Mesenteric fat pad (tissue), 1 donor: ENCODE measurements at places on chromosomes 6 and 20.

GRCh38 chr6:4967301-4968030, 36.4 kb downstream of the RPP40 start:
- DNase-seq: peak; percentile 22

DNA sequence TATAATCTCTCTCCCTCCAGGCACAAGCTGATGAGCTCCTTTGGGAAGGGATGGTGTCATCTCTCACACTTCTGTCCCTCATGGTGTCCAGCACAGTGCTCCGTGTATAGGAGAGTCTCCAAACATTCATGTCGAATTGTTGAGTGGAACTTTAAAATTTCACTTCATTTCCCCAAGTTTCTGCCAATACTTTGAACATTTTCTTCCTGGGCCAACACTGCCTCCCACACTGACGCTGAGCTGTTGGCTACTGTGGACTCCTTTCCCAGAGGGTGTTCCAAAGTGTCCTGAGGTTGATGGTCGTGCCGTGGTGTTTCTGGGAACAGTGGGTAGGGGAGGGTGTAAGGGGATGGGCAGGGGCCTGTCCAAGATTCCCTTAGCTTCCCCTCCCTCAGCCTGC, 122.7 kb downstream of the TIAM2 start:
- no peak for DNase-seq

DNA sequence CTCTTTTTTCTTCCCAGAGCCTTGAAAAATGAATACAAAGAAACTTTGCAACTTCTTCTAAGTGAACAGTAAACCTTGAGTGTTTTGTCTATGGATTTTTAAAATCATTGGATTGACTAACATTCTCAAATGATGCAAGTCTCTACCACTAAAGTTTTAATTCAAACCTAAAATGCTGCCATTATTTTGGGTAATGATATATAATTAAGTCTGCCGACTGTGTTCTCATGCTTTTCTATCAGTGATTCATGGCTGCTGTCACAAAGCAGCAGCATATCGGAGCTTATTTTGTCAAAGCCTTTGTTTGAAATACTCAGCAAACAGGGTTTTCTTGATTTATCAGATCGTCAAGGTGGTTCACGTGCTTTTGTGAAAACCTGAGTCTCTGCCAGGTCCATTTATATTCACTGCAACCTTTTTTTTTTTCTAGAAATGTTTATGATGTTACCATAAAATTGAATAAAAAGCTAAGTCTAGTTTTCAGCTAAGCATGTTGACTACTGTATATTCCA, 96.3 kb downstream of the GJA1 start:
- DNase-seq: no peak

- DNase-seq: no peak
These were observed 75.9 kb upstream of the EYA4 start for GRCh38 chr6:133165235-133165634.

DNA sequence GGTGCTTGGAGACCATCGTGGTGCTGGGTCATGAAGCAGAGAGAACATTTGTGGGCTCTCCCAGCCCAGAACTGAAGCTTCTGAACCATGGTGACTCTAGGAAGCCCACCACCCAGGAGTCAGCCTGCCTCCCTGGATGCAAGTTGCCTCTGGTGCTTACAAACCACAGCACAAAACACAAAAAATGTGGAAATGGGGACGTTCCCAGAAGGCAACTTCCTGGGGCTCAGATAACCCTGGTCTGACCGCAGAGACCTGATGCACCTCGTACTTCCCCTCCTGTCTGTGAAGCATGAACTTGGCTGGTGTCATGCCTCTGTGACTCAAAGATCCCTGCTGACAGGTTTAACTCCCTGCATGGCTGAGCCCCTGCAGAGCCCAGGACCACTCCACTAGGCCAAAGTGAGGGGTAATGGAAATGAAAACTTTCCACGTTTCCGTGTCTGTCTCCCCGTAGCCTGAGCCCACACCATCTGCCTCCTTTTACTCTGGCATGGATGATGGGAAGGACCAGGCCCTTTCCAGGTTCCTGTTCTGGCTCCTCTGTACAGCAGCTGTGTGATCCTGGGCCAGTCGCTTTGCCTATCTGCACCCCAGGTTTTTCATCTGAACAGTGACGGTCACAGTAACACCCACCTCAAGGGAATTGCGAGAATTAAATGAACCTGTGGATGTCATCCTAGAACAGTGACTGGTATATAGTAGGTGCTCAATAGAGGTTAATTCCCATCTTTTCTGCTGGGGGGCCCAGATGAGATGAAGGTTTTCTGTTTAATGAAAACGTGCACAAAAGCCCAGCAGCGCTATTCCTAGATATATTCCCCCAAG, 57.7 kb downstream of the PPP1R16B start:
- DNase-seq: no peak

GRCh38 chr6:46380152-46380807, 111.0 kb downstream of the RCAN2 start:
- no peak for DNase-seq

DNA sequence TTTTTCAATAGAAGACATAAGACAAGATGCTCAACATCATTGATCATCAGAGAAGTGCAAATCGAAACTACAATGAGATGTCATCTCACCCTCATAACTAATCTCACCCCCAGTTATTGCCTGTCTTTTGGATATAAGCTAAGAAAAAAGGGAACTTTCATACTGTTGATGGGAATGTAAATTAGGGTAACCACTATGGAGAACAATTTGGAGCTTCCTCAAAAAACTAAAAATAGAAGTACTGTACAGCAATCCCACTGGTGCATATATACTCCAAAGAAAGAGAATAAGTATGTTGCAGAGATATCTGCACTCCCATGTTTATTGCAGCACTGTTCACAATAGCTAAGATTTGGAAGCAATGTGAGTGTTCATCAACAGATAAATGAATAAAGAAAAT, 26.4 kb upstream of the PHF3 start:
- DNase-seq: no peak

DNA sequence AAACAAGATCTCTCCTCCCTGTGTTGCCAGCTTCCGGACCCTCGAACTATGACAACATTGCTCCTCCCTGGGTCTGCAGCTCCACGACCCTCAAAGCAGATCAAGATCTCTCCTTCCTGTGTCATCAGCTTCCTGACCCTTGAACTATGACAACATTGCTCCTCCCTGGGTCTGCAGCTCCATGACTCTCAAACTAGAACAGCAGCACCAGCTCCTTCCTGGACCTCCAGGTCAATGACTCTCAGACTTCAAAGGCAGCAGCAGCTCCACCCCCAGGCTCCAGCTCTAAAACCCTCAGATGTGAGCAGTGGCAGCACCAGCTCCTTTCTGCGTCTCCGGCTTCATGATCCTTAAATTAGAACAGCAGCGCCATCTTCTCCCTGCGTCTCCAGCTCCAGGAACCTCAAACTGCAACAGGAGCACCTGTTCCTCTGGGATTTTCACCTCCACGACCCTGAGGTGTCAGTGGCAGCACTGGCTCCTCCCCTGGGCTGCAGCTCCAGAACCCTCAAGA, 341.0 kb upstream of the SULF2 start:
- DNase-seq: no peak

DNA sequence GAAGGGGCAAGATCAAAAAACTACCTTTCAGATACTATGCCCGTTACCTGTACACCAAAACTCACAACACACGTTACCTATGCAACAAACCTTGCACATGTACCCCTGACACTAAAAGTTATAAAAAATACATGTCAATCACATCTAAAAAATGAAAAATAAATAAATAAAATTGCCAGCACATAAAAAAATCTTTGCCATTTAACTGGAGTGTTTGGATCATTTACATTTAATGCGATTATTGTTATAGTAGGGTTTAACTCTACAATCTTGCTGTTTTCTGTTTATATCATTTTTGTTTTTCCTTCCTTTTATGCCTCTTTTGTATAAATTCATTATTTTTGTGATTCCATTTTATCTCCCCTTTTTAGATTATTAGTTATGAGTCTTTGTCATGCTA, 106.3 kb downstream of the RFX6 start:
- DNase-seq: no peak

DNA sequence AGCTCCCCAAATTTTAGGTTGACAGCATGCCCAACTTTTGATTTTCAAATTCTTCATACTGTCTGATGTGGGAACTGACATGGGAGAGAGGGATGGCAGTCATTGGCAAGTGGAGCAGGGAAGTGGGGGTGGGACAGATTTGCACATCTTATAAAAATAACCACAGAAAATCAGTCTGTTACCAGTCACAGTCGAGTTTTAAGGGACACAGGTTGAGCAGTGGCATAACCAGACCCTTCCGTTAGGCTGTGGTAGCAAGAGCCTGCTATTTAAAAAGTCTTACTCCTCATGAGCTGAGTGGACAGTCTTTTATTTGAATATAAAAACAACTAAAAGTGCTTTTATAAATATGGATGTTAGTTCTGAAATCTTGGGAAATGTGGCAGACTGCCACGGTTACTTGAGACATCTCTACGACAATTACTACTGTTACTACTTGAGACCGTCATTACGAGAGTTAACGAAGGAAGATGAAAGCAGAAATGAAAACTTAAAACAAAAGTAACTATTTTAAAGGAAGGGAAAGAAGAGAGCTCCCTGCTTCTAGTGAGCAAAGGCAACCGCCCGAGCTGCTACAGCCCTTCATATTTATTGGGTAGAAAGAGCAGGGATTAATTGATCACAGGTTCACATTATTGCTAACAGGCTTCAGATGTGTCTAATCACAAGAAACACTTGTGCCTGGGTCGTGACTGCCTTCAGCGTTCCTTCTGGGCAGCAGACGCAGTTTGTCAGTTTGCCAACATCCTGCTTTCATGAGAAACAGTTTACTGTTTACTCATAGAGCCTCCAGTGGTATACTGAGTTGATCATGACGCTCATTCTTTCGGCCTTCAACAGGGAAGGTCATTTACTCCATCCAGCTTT, 71.3 kb downstream of the EFHC1 start:
- no peak for DNase-seq

DNA sequence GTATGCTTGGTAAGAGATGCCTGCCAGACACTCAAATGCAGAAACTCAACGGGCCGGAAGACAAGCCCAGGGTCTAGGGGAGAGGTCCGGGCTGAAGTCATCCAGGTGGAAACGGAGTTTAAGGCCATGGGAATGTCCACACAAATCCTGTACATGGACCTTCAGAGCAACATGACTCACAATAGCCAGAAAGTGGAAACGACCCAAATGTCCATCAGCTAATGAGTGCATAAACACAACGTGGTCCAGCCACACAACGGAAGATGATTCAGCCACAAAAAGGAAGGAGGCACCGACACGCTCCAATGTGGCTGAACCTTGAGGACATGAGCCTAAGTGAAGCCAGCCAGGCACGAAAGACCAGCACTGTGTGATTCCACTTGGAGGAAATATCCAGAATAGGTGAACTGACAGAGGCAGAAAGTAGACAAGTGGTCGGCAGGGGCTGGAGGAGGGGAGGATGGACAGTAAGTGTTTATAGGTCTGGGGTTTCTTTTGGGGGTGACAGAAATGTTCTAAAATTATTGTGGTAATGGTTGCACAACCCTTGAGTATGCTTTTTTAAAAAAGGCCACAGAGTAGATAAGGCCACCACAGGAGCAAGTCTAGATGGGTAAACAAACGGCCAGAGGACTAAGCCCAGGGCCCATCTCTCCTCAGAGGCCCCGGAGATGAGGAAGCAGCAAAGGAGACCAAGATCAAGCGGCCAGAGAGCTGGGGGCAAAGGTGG, 105.6 kb downstream of the PREX1 start:
- no peak for DNase-seq
